AG04450 (cell line): ENCODE measurements at places on chromosomes 2 and 18.

DNA sequence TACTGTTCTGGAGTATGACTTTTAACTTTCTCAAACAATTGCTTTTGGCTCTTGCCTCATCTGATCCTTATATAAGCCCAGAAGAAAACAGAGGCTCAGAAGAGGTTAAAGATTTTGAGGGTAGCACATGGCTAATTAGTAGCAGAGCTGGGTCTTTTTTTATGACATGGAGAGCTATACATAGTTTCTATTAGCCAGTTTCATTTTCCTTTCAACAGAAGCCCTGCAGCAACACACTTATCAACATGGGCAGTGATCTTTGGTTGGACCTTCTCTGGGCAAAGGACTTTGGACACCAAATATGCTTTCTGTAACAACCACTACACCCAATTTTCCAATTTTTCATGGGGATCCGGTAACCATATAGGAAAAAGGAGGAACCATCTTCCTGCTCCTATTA lies 64.9 kb downstream of the NCKAP5 start:
- no peak for DNase-seq

DNA sequence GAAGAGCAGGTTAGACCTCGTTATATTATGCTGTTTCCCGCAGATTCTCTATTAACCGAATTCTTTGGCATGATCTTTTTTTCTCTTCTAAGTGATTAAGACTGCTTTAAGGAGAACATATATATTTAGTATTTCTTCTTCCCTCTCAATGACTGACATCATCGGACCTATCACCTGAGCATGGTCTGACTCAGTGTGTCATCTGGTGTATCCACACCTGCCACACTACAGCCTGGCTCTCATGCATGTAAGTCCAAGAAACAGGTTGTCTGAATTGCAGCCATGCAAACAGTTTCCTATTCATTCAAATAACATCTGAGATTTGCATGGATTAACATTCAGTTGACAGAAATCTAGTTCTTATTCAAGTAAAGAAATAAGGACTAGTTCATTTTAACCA lies 55.1 kb upstream of the CWC22 start:
- DNase-seq, result no peak

- no peak for DNase-seq
These were observed 133.3 kb upstream of the NOSTRIN start for GRCh38 chr2:168669151-168669550.

GRCh38 chr18:26479065-26479680 lies 69.2 kb downstream of the KCTD1 start:
- DNase-seq, result no peak

- DNase-seq, result no peak
These were observed 66.3 kb upstream of the SCG2 start for GRCh38 chr2:223668302-223668998.

DNA sequence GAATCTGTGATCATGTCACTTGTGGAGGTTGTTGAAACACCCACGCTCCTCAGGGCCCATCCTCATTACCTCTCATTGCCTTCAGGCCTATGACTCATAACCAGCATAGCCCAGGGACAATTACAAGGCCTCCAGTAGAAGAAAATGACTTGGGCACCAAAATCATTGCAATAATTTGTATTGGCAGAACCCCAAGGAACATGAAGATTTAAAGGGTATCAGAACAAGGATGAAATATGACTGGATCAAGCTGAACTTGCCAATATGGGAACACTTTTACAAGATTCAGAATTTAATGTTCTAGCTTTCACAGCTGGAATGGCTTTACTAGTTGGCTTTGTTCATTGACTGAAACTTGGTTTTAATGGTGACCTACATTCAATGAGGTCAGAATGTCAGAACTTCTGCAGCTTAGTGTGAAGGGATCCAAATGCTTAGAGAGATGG lies 156.4 kb downstream of the COPS8 start:
- no peak for DNase-seq

DNA sequence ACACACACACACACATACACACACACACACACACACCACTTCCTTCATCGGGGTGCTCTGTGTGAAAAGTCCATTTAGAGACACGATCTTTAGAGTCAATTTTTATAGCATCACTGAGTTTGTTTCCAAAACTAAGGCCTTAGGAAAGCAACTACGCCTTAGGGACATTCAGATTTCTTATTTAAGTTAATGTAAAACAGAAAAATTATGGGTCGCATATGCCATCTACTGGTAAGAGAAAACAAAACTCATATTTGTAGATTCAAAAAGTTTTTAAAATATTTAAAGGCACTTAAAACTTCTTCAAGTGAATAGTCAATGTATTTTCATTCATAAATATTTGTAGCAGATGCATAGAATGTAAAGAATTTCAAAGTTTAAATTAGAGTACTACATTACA lies 166.2 kb downstream of the ATAD2B start:
- peak; percentile 43 for DNase-seq

- DNase-seq, result no peak
These were observed 75.1 kb downstream of the BOLA3 start for GRCh38 chr2:74072565-74072964.

DNA sequence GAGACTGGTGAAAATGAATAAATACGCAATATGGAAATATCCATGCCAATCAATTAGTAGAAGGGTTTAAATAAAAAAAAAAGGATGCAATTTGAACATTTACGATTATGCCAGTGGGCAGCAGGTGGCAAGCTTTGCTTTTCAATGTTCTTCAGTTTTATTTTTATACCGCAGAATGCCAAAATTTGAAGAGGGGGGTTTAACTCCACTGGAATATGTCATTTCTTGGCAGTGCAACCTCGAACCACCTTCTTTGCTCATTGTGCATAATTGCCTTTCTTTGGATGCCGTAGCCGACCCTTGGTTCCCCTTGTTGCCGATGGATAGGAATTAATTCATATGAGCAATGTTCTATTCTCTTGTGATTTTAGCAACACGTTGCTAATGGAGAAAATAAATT lies 88.0 kb downstream of the LTBP1 start:
- no peak for DNase-seq

DNA sequence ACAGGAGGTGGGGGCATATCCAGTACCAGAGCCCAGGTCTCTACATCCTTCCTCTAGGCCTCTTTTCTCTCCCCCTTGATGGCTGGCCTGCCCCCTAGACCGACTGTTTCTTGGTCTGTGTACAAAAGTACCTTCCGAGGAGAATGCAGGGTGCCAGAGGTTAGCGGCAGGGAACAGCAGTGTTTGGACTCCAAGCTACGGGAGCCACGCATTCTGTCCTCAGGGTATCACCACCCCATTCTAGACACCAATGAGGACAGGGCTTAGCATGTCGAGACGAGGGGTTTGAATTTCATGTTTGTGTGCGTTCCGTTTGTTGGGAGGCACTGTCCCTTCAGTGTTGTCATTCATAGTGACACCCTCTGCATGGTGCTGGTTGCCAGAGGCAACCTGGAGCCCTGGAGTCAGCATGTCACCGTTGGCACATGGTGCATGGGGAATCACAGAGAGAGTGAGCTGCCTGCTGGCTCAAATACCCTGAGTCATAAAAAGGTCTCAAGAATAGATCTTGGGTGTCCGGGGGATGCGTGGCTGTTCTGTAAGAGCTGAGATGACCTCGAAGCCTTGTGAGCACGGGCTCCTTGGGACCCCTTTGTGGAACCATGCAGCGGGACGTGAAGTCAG lies 57.2 kb upstream of the LDLRAD4 start:
- DNase-seq, result no peak

GRCh38 chr2:96308248-96308647 lies 2.9 kb upstream of the SNRNP200 start:
- DNase-seq, result no peak

- no peak for DNase-seq
These were observed 475.0 kb upstream of the POU3F3 start for GRCh38 chr2:104378853-104379374.

DNA sequence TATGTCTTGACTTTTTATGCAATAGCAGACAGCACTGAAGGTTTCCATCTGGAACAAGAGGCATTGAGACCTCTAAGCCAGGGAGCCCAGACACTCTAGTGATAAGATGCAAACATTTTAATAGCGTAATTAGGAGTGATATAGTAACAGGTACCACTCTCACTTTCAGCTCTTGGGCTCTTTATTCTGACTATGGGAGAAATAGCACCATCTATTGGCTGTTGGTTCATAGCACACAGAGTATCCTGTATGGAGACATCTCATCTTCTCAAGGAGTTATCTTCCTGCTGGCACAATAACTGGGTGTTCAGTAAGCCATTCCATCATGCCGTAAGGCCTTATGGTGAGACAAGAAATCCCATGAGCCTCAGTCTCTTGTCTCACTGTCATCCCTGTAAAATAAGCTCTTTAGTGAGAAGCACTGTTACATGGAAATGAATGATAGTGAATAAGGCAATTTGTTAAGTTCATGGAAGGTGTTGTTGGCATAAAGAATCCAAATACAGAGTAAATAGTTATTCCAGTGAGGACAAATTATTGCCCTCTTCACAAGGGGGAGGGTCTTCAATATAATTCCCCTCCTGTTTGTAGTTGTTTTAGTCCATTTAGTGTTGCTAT lies 48.3 kb downstream of the THUMPD2 start:
- DNase-seq, result no peak

DNA sequence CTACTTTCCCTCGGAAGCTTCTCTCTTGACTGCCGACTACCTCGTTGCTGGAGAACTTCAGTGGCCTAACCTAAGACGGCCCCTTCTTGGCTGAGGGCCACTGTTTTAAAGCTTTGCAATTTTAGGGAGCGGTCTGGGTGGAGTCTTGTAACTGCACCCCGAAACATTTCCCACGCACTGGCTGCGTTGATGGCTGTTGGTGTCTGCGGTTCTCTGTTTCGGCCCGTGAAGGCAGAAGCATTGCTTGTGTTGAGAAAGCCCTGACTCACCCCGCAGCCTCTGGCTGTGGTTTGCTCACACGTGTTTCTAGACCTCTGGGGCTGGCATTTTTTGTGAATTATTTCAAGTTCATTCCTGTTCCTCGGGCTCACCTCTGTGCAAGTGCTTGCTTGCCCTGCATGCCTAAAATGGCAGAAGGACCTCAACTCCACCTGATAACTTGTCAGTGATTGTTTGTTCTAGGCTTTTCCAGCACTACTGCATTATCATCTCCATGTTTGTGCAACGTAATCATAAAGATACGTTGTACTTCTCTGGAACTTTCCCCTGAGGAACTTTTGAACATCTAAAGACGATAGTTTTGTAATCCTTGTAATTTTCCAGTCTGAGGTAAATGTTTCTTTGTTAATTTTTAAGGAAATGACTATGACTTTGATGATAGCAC lies 94.2 kb upstream of the DLX2 start:
- no peak for DNase-seq

DNA sequence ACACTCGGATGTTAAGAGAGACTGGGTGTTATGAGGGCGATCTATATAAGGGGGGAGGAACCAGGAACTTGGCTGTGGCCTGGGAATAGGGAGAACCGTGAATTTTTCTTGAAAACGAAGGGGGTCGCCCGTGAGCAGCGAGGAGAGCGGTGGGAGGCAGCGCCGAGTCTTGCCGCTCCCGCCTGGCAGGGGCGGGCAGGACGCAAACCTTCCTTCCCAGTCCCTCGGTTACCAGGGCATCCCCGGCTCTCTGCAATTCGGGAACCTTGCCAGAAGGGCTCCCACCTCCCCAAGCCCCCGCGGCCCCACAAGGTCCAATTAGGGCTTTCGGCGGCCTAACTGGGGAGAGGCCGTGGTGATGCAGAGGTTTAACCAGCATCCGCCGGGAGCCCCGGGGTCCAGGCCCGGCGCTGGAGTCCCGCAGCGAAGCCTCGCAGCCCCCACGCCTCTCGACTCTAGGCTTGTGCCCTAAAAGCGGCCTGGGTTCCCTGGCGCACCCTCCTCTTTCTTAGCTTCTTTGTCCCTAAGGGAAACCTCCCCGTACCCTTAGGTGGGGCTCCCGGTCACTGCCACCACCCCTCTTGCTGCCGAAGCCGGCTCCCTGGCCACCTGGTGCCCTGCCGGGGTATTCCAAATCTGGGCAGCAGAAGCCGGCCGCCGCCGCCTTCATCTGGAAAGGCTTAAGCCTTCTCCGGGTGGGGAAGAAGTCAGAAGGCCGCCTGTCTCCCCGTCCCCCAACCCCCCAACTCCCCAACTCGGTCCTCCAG lies 680 bp upstream of the FHOD3 start:
- DNase-seq, result peak; percentile 50

- no peak for DNase-seq
These were observed 122.8 kb downstream of the TMEM18 start for GRCh38 chr2:554444-554843.

DNA sequence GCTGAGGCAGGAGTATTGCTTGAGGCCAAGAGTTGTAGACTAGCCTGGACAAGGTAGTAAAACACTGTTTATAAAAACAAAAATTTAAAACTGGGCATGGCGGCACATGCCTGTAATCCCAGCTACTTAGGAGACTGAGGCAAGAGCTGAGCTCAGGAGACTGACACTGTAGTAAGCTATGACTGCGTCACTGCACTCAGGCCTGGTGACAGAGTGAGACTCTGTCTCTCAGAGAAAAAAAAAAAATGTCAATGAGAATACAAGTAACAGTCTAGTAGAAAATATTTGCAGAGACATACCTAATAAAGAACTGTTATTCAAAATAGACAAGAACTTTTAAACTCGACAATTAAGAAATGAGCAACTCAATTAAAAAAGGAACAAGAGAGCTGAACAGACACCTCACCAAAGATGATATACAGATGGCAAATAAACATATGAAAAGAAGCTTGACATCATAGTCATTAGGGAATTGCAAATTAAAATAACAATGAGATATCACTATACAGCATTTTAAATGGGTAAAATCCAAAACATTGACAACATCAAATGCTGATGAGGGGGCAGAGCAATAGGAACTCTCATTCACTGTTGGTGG lies 624.3 kb upstream of the ZEB2 start:
- no peak for DNase-seq

DNA sequence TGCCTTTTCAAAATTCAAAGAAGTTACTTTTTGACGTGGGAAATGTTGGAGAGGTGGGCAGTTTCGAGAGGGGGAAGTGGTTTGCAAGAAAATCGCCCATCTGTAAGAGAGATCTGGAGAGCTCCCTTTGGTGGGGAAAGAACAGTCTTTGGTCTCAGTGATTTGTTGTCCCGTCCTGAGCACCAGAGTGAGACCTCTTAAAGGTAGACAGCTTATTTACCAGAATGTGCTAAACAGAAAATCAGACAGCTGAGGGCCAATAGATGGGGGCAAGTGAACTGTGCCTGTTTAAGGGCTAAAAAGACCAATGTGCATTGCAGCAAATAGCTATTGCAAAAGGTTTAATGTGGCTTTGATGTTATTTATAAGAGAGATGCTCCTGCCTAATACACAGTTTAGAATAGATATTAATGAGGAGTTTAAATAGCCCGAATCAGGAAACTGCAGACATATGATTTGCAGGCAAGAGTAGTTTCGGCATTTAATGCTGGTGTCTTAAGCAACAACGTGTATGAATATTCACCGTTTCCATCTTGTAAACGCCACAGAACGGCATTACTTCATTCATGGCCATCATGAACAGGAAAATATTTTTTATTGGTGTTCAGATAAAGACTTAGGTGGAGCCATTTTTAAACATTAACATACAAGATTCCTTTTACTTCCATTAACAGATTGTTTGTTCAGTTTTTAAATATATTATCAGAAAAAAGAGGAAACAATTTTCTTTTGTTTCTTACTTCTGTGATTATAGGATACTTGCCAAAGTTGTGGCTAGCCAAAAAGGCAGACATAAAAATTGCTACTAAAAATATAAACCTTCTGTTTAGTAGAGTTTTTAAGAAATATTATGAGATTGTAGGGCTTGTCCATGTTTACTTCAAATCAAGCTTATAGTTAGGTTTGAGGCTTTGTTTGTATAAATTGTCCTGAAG lies 29.6 kb downstream of the ARHGAP15 start:
- DNase-seq, result no peak
